ENCODE measurements at places on chromosomes 6 and 20. TPM values are rescaled to one million over a fixed set of nuclear protein-coding genes. Genes with fewer than 3 reads are reported as not detected.

GRCh38 chr6:40359808-40360207, 227.4 kb downstream of the LRFN2 start:
- no peak overlapping the region for H3K27ac ChIP-seq
- no peaks in the 10 kb centered on the region for H3K4me1 ChIP-seq
- H3K36me3 ChIP-seq = no peaks in the 10 kb centered on the region
- no peak overlapping the region for H3K4me3 ChIP-seq

The NEDD9 gene
- total RNA-seq = 6.6 TPM

The C2 gene
- 1.2 TPM for total RNA-seq

The PRL gene
- total RNA-seq = not detected

DNA sequence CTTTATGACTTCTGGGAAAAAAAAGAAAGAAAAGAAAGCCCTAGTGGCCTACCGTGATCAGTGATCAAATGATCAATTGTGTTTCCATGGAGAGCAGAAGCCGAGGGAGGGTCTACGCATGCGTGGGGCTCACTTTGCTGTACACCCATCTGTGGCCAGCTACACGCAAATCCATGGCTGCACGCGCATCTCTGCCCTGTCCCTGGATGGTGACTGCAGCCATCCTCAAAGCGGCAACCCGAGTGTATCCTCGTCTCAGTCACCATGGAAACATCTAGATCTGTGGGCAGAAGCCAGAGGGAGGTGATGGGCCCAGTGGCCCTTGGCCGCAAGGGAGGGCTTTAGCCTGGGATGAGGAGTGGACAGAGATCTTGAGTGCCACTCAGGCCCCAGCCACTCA, 785 bp upstream of the ULBP3 start:
- no peak overlapping the region for H3K27ac ChIP-seq
- no peaks in the 10 kb centered on the region for H3K36me3 ChIP-seq
- H3K4me3 ChIP-seq = no peak overlapping the region

GRCh38 chr6:13923527-13924145, 1.1 kb upstream of the RNF182 start:
- H3K4me1 ChIP-seq = peaks cover 22% of the 10 kb centered on the region
- DNase-seq = peak; percentile 53
- peak overlapping the region; percentile 77 for H3K4me3 ChIP-seq

DNA sequence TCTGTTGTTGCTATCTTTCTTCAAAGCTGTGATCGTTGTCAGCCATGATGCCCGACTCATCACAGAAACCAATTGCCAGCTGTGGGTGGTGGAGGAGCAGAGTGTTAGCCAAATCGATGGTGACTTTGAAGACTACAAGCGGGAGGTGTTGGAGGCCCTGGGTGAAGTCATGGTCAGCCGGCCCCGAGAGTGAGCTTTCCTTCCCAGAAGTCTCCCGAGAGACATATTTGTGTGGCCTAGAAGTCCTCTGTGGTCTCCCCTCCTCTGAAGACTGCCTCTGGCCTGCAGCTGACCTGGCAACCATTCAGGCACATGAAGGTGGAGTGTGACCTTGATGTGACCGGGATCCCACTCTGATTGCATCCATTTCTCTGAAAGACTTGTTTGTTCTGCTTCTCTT, 19.3 kb downstream of the ABCF1 start:
- DNase-seq = no peak
- H3K4me3 ChIP-seq = no peak overlapping the region
- H3K27ac ChIP-seq = peak overlapping the region; percentile 59
- H3K4me1 ChIP-seq = no peaks in the 10 kb centered on the region

DNA sequence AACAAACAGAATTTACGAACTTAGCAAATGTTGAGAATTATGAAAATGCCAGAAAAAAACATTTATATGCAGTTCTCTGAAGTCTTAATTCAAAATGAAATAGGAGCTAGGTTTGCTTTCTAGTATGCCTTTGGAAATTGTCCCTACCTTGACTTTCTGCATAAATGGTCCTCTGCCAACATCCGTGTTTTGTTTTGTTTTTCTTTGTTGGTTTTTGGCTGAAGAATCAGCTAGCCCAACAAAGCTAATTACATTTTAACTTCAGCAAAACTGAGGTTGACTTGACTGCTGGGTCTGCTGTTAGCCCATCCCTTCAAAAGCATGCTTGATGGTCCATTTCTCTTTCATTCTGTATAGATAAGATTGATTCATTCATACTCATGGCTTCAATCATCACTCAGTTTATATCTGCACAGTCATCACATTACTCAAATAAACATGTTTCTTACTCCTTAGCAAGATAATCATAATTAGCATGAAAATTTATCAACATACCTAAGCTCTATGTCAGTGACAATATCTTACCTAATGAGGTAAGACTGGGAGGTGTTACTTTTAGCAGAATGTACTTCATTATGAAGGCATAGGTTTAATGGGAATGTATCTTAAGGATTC, 76.4 kb downstream of the ADGRB3 start:
- no peaks in the 10 kb centered on the region for H3K36me3 ChIP-seq
- H3K4me3 ChIP-seq = no peak overlapping the region
- no peaks in the 10 kb centered on the region for H3K27me3 ChIP-seq
- H3K4me1 ChIP-seq = peaks cover 65% of the 10 kb centered on the region

DNA sequence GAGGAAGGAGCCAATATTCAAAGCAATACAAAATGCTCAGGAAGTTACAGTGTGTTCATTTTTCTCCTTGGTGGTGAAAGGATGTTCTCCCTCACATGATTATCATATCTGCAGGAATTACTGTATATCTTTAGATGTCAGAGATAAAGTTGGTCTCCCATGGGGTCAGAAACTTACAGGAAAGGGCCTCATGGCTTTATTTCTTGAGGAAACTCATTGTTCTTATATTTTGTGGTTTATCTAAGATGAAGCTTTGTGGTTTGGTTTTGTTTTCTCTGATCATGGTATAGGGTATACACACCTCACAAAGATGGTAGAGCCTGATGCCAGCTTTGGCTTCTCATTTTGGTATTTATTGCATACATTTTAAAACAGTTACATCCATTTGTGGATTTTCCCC, 100.5 kb upstream of the STXBP5 start:
- no peaks in the 10 kb centered on the region for H3K36me3 ChIP-seq
- DNase-seq = no peak
- no peak overlapping the region for H3K4me3 ChIP-seq

GRCh38 chr6:12369355-12369754, 79.2 kb downstream of the EDN1 start:
- H3K4me3 ChIP-seq = no peak overlapping the region
- no peaks in the 10 kb centered on the region for H3K4me1 ChIP-seq
- H3K36me3 ChIP-seq = no peaks in the 10 kb centered on the region
- no peak for DNase-seq
- peaks cover 25% of the 10 kb centered on the region for H3K27me3 ChIP-seq

The NEURL2 gene
- 3.3 TPM for total RNA-seq

The OXT gene
- total RNA-seq = not detected

GRCh38 chr20:62755817-62756724, 40.2 kb upstream of the MRGBP start:
- H3K27ac ChIP-seq = no peak overlapping the region
- H3K4me1 ChIP-seq = peaks cover 25% of the 10 kb centered on the region
- DNase-seq = no peak
- H3K36me3 ChIP-seq = no peaks in the 10 kb centered on the region

The CD83 gene
- 15.0 TPM for total RNA-seq

- H3K36me3 ChIP-seq = no peaks in the 10 kb centered on the region
- H3K4me1 ChIP-seq = no peaks in the 10 kb centered on the region
- H3K27ac ChIP-seq = no peak overlapping the region
- no peak overlapping the region for H3K4me3 ChIP-seq
- H3K27me3 ChIP-seq = no peaks in the 10 kb centered on the region
Measured at GRCh38 chr6:69216127-69216526, 580.7 kb downstream of the LMBRD1 start.

The MTFR2 gene
- total RNA-seq = 10.1 TPM

- no peak for DNase-seq
- H3K4me3 ChIP-seq = no peak overlapping the region
- no peaks in the 10 kb centered on the region for H3K36me3 ChIP-seq
- H3K4me1 ChIP-seq = no peaks in the 10 kb centered on the region
- H3K27me3 ChIP-seq = no peaks in the 10 kb centered on the region
- no peak overlapping the region for H3K27ac ChIP-seq
Measured at GRCh38 chr6:64908104-64908503, 798.9 kb downstream of the EYS start.

DNA sequence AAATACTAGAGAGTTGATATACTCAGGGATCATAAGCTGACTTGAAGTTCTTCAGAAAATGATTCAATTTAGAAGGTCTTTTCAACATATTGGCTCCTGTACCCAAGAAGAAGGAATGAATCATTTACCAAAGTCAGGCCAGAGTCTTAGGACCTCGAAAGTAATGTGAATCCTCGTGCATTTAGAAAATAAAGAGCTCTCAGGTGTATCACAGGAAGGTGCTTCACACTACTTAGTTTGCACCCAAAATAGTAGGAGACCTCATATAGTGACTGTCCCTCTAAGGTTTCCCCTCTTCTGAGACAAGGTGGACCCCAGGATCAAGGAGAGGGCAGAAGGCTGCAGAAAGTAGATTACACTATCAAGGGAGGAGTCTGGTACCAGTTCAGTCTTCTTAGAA, 71.8 kb downstream of the F13A1 start:
- peaks cover 34% of the 10 kb centered on the region for H3K27me3 ChIP-seq
- DNase-seq = no peak
- no peak overlapping the region for H3K4me3 ChIP-seq
- H3K36me3 ChIP-seq = no peaks in the 10 kb centered on the region
- H3K4me1 ChIP-seq = peaks cover 18% of the 10 kb centered on the region

The GTPBP2 gene
- 72.1 TPM for total RNA-seq

The ANKRD66 gene
- not detected for total RNA-seq

DNA sequence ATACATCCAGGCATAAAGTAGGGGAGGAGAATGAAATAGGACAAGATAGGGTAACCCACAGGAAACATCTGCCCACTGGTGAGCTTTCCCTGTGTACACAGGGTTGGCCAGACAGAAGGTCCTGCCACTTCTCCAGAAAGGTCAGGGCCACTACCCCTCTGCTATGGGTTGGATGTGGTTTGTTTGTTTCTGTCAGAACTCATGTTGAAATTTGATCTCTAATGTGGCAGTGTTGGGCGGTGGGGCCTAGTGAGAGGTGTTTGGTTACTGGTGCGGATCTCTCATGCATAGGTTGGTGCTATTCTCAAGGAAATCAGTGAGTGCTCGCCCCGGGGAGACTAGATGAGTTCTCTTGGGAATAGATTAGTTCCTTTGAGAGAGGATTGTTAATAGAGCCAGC, 15.6 kb upstream of the MAS1 start:
- H3K36me3 ChIP-seq = no peaks in the 10 kb centered on the region
- H3K27me3 ChIP-seq = no peaks in the 10 kb centered on the region
- no peak for DNase-seq
- no peak overlapping the region for H3K27ac ChIP-seq
- no peak overlapping the region for H3K4me3 ChIP-seq

DNA sequence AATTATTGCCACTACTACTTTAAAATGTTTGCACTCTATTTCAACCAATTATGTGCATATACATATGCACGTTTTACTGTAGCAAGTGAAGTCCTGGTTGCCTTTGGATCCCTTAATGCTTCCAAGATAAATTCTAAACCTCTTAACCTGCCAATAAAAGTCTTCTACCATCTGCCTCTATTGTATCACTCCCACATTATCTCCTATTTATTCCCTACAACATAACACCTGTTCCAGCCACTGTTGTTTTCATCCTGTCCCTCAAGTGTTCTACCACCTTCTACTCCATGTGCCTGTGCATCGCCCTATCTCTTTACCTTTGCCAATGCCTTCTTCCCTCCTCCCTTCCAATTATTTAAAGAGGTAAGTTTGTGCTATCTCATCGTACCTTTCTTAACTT, 499.0 kb upstream of the RNF217 start:
- no peak for DNase-seq
- no peaks in the 10 kb centered on the region for H3K36me3 ChIP-seq
- H3K4me1 ChIP-seq = no peaks in the 10 kb centered on the region
- H3K4me3 ChIP-seq = no peak overlapping the region
- no peak overlapping the region for H3K27ac ChIP-seq

DNA sequence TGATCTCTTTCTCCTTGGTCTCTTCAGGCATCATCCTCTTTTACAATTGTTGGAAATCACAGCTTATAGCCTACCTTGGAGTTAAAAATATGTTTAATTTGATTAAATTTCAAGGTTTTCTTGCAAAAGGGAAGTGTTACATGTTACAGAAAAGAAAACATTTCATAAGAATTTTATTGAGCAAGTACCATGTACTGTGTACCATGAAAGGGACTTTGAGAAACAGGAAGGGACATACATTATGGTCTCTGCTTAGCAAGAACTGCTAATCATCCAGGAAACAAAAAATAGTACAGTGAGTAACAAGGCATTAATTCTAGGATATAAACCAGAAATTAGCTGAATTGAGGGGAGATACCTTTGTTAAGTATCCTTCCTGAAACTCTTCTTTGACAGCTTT, 145.3 kb upstream of the SPACA1 start:
- no peaks in the 10 kb centered on the region for H3K4me1 ChIP-seq
- no peak overlapping the region for H3K4me3 ChIP-seq
- H3K36me3 ChIP-seq = no peaks in the 10 kb centered on the region
- H3K27ac ChIP-seq = no peak overlapping the region
- no peak for DNase-seq

The OTOR gene
- total RNA-seq = not detected

GRCh38 chr6:135188718-135189117, 7.6 kb downstream of the MYB start:
- no peak overlapping the region for H3K27ac ChIP-seq
- DNase-seq = no peak
- H3K4me3 ChIP-seq = no peak overlapping the region

The CCN6 gene
- not detected for total RNA-seq

The ZNF391 gene
- 2.8 TPM for total RNA-seq

DNA sequence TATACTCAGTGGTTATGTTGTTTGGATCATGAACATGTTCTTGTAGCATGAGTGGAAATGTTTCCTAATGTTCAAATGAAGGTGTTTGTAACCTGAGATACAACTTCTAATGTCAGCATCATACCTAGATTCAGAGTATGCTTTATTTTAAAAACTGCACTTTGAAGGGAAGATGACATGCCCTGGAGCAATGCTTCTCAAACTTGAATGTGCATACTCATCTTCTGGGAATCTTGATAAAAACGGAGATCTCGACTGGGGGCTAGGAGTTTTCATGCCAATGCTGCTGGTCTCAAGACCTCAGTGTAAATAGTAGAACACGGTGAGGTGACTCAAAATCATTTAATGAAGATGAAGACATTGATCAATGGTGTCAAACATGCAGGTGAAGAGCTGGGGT, 440.0 kb upstream of the NOX3 start:
- H3K4me1 ChIP-seq = no peaks in the 10 kb centered on the region
- no peak for DNase-seq
- no peak overlapping the region for H3K27ac ChIP-seq
- no peak overlapping the region for H3K4me3 ChIP-seq
- H3K36me3 ChIP-seq = no peaks in the 10 kb centered on the region

The CDH26 gene
- total RNA-seq = 0.58 TPM

All from A673 (cell line).